ENCODE measurements at places on chromosomes 3 and 15.

GRCh38 chr15:73575636-73576247 lies 57.4 kb downstream of the NPTN start:
- DNase-seq, result no peak

DNA sequence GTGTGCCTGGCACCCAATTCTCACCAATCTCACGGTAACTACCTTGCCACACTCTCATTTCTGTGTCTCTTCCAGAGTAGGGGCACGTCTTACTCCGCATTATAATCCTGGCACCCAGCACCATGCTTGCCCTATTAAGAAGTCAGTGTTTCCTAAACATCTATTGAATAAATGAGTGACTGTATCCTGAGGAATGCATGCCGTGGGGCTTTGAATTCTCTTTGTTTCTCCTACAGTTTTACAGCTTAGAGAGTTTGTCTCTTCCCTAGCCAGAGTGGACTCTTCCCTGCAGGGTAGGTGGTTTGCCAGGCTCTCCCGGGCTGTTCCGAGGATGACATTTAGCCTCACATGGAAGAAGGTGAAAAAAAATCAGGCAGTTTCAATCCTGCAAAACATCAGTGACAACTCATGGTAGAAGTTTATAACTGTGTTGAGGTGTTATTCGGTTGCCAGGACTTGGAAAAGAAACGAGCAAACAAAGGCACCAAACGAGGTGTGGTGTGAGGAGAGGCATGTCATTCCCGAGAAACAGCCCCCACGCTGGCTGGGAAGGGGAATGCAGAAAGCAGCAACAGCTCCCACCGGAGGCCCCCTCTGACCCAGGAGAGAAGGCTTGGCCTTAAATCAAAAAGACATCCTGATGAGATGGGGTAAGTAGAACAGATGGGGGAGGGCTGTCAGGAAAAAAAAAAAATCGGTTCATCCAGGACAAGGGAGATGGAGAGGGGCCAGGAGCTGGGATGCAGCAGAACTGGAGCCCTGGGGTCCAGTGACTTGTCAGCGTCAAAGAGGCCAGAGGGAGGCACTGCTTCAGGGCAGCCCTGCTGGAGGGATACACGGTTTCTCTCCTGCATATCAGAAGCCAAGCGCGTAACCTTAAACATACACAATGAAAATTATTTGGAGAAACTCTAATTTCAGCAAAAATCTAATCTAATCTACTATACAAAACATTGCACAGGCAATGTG lies 168.4 kb upstream of the ARRDC4 start:
- DNase-seq, result no peak

- no peak for DNase-seq
Observed at GRCh38 chr3:9951126-9951525, 1.1 kb downstream of the PRRT3 start.

GRCh38 chr3:171459137-171459941 lies 866 bp downstream of the TNIK start:
- peak; percentile 77 for DNase-seq

DNA sequence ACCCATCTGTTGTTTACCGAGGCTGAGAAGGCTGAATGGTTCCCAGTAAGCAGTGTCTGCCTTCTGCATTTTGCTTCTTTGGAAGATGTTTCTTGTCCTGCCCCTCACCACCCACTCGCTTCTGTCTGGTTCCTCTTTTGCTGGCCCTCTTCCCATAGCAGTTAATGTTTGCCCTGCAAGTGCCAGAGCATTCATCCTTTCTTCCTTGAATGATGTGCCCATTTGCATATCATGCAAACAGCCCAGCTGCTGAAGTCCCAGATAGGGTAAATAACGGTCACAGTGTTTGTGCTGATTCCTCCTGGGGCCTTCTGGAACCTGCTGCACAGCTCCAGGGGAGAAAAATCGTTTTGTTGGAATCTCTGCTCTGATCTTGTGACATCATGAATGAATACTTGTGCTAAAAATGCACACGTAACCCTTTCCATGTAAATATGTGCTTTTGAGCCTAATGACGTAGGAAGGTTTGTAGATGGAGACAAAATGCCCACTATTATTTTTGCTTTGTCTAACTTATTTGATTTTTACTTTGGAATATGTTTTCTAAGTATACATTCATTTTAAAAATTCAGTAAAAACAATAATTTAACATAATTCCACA lies 381.0 kb downstream of the SOX2 start:
- no peak for DNase-seq

DNA sequence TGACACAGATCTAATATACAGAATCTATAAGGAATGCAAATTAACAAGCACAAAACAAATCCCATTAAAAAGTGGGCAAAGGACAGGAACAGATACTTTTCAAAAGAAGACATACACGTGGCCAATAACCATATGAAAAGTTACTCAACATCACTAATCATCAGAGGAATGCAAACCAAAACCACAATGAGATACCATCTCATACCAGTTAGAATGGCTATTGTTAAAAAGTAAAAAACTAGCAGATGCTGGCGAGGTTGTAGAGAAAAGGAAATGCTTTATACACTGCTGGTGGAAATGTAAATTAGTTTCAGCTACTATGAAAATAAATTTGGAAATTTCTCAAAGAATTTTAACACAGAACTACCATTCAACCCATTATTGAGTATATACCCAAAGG lies 50.7 kb downstream of the ADAMTS17 start:
- no peak for DNase-seq
